ENCODE measurements at places on chromosomes 11 and 22.
A peak's percentile ranks its signal among the peaks of the same experiment; 100 is the strongest.

GRCh38 chr11:119691701-119692539 lies 37.1 kb downstream of the NECTIN1 start:
- DNase-seq, result no peak

- DNase-seq, result no peak
These were observed 18.5 kb downstream of the MGAT3 start for GRCh38 chr22:39475337-39475736.

- DNase-seq, result no peak
These were observed 234.0 kb downstream of the ST3GAL4 start for GRCh38 chr11:126589492-126589803.

DNA sequence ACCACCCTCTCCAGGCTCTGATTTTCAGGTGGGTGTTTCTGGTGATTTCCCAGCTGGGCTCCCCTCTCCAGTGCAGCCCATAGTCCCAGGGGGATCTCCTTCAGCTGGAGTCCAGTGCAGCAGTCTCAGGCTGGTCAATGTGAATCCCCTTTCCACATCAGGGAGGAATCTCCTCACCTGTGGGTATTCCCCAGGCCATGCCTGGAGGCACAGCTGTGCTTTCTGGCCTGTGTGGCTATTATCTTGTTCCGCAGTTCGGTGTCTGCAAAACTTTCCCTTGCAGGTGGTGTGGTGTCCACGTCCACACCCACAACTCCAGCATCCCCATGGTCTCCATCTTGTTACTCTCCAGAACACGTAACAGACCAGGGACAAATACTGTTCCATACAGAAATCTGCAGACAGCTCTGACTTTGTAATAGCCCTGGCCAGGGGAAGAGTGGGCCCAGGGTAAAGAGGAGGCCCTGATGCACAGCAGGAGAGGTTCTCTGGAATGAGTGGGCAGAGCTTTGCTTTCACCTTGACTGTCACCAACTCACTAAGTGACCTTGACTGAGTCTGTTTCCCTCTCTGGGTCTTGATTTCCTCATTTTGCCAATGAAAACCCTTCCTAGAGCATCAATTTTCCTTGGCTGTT lies 183.2 kb downstream of the CSNK2A3 start:
- no peak for DNase-seq

DNA sequence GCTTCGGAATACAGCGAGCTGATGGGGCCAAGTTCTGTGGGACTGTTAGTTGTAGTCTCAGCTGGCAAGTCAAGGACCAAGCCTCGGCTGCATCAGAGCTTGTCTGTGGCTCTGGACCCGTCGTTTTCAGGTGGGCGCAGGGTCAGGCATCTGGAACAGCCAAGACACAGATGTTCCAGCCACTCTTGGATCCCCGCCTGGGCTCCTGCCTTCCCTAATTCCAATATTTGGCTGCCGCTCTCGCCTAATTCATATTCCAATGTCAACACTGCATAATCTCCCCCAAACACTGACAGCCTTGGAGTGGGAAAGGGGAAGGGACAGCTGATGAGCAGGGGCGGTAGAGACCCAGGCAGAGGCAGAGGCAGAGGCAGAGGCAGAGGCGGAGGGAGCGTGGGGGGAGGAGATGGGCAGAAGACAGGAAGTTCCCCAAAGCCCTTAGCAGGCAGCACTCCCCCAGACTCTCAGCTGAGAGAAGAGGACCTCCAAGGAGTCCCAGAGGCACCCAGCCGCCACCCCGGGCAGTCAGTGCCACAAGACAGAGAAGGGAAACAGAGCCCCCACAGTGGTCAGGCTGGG lies 49.6 kb upstream of the SLC35C1 start:
- DNase-seq, result no peak

DNA sequence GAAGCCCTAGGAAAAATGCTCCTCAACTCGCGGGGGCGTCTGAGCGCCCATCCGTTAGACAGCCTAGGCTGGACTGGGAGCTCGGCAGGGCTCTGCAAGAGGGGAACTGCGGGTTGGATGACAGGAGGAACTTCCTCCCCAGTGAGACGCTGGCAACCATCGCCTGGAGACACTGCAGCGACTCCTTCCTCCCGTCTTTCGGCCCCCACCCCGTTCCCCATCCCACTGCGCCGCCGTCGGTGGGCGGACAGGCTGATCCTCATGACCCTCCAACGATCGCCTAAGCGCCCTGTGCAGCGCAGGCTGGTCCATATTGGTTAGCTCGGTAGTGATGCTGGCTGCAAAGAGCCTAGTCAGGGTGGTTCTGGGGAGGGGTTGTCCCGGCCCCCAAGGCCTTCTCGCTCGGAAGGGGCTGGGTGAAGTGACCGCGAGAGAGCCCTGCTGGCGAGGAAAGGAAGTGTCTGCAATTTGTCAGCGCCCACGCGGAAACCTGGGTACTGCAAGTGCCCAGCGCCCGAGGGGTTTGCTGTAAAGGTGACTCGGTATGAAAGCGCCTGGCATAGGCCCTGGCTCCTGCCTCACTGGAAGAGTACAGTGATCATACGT lies 638 bp downstream of the NRGN start:
- no peak for DNase-seq

GRCh38 chr11:61912991-61913698 lies 4.2 kb downstream of the RAB3IL1 start:
- no peak for DNase-seq

GRCh38 chr22:48449466-48450187 lies 1378.0 kb downstream of the BRD1 start:
- no peak for DNase-seq

- DNase-seq, result no peak
These were observed 105.4 kb downstream of the EFCAB6 start for GRCh38 chr22:43706571-43707328.

DNA sequence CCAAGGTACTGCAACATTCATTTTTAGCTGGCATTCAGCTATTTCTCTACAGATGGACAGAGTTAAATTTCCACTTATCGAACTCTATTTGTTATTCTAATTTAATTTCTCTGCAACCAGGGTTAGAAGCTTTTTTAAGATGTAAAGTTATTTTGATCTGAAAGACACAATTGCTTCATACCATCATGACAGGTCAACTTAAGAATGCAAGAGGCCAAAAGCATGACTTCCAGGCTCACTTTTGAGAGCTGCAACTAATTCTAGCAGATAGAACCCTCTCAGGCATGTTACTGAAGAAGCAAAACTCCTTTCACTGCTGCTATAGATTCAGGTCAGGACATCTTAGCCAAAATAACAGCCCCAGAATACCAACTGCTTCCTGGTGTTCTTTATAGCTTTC lies 86.5 kb upstream of the GALNT18 start:
- DNase-seq, result no peak

DNA sequence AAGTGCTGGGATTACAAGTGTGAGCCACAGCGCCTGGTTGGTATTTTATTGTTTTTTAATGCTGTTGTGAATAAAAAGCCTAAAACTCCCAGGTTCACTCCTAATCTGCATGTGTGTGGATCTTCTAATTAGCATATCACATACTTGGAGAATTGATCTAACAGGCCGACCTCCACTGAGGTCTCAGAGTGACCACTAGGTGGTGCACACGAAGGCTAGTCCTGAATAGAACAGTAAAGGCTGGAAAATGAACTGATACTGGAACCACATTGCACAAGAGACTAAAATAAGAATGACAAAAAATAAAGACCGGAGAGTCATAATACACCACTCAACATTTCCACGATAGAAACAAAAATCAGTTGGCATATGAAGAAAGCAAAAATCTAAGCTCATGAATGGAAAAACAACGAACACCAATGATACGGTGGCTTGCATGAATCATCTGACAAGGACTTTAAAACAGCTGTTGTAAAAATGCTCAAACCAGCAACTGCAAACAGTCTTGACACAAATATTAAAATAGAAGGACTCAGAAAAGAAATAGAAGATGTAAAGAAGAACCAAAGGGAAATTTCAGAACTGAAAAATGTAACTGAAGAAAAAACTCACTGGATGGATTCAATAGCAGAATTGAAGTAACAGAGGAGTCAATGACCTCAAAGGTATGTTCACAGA lies 19.2 kb downstream of the PIM3 start:
- no peak for DNase-seq

DNA sequence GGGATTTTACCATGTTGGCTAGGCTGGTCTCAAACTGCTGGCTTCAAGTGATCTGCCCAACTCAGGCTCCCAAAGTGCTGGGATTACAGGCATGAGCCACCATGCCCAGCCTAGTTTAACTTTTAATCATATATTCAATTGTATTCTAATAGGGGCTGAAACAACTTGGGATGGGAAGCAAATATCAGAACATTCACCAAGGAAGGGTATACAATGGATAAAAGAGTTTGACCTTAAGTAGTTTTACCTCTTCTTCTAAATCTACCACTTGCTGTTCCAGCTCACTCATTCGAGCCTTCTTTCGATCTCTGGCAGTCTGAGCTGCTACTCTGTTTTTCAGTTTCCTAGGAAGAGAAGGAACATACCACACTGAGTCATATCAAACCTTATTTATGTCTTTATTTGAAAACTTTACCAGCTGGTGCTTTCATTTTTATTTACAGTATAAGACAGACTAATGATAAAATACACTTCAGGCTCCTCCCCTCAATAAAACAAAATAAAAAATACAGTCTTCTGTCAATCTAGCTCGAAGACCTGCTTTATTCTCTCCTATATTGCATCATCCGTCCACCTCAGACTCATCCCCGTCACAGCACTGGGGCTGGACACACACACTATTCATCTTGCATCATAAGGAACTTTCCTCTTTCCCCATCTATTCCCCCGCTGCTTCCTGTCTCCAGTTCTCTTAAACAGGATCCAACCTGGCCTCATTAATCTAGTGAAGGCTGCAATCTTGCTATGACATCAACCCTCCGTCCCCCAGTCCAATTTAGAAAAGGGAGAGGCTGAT lies 1.4 kb downstream of the XBP1 start:
- DNase-seq, result peak; percentile 85

- DNase-seq, result no peak
These were observed 6.8 kb downstream of the PYGM start for GRCh38 chr11:64753019-64753379.

- peak; percentile 38 for DNase-seq
These were observed 2.1 kb upstream of the PHLDB1 start for GRCh38 chr11:118605116-118605867.

DNA sequence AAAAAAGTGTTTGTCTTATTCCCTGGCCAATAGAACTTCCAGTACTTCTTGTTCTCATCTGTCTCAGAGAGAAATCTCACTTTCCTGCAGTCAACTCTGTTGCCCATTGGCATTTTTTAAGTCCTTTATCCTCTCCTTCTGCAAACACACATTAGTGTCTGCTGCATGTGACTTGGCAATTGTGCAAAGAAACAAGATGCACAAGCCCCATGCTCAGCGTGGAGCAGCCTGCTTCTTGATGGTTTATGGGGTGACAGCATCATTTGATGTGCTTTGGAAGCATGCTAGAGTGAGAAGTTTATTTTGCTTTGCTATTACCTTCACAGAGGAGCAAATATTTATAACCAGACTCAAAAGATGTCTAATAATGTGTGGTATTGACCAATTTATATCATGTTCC lies 238.2 kb downstream of the FAT3 start:
- no peak for DNase-seq

DNA sequence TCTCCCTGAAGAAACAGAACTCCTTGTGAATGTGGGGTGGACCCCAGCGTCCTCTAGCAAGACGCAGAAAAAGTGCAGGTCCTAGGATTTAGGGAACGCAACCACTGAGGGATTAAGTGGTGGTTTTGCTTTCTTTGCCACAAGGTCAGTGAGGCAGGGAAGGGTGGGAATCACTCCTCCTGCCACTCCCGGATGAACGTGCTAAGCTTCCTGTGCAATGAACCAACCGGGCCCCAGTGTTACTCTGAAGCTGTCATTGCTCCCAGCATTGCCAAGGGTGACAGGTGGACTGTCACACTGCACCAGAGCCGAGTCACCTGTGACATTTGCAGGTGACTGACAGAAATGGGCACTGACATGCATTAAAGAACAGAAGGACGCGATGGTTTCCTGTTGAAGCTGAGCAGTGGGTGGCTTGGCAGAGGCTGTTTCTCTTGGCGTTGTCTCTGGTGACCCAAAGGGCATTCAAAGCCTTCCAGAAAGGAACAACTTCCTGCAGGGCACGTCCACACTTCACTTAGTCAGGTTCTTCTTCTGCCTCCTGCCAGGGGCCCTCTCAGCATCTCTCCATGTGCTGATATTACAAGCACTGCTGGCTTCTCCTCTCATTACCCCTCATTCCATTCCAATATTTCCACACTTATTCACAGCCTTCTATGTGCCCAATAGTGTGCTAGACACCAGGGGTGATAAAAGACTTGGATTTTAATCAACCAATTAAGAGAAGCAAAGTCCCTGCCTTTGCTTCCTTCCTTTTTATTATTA lies 9.7 kb downstream of the KIRREL3 start:
- no peak for DNase-seq
